ENCODE measurements at places on chromosomes 4 and X.

DNA sequence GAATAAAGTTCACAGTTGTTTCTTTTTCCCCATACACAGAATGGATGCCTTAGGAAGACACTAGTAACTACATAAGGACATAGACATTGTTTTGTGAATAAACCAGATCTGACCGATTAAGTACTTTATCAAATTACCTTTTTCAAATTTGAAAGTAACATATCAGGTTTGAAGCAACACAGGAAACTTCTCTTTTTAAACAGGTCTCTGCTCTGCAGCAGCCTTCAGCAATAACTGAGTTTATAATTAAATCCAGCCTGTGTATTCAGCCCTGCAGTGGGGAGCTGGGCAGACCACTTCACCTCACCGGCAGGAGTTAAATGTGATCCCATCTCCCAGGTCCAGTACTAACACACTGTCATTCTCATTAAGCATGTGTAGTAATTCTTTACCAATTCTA, 68.3 kb upstream of the ATOH1 start:
- no peak overlapping the region for H3K27ac ChIP-seq
- H3K36me3 ChIP-seq, result no peaks in the 10 kb centered on the region
- no peaks in the 10 kb centered on the region for H3K27me3 ChIP-seq
- no peaks in the 10 kb centered on the region for H3K4me1 ChIP-seq
- DNase-seq, result no peak

GRCh38 chrX:57596109-57596508, 4.3 kb downstream of the ZXDB start:
- H3K4me1 ChIP-seq, result peaks cover 40% of the 10 kb centered on the region
- peaks cover 13% of the 10 kb centered on the region for H3K36me3 ChIP-seq
- no peaks in the 10 kb centered on the region for H3K27me3 ChIP-seq
- H3K4me3 ChIP-seq, result peak overlapping the region; percentile 65

- no peaks in the 10 kb centered on the region for H3K27me3 ChIP-seq
- no peaks in the 10 kb centered on the region for H3K4me1 ChIP-seq
- H3K36me3 ChIP-seq, result no peaks in the 10 kb centered on the region
- H3K27ac ChIP-seq, result no peak overlapping the region
- DNase-seq, result no peak
- no peak overlapping the region for H3K4me3 ChIP-seq
These were observed 89.9 kb downstream of the PLS3 start for GRCh38 chrX:115650916-115651315.

- H3K27me3 ChIP-seq, result no peaks in the 10 kb centered on the region
- peaks cover 57% of the 10 kb centered on the region for H3K4me1 ChIP-seq
- peak overlapping the region; percentile 47 for H3K27ac ChIP-seq
- peaks cover 17% of the 10 kb centered on the region for H3K36me3 ChIP-seq
- DNase-seq, result no peak
These were observed 11.5 kb downstream of the RAB9A start for GRCh38 chrX:13700380-13700779.

DNA sequence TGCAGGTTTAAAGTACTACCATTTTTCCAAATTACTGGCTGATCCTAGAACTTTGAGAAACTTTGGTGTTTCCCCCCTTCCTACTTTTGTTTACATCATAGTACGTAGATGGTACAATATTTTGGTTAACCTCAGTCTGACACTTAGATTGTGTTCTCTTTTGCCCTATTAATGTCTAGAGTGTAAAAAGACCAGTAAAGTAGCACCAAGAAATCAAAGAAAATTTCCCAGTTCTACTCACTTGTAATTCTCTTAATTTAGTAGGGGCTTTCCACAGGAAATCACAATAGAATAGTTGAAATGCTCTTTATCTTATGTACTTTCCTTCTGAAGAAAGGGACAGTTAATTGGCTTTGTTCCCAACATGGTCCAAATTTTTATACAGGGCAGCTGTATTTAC, 51.6 kb downstream of the NFKB1 start:
- H3K4me1 ChIP-seq, result peaks cover 37% of the 10 kb centered on the region
- H3K27me3 ChIP-seq, result no peaks in the 10 kb centered on the region
- DNase-seq, result no peak
- peak overlapping the region; percentile 89 for H3K27ac ChIP-seq
- peaks cover 18% of the 10 kb centered on the region for H3K36me3 ChIP-seq

- DNase-seq, result no peak
- H3K4me3 ChIP-seq, result no peak overlapping the region
- H3K27me3 ChIP-seq, result no peaks in the 10 kb centered on the region
- no peaks in the 10 kb centered on the region for H3K4me1 ChIP-seq
- peaks cover 2% of the 10 kb centered on the region for H3K36me3 ChIP-seq
- H3K27ac ChIP-seq, result no peak overlapping the region
These were observed 43.1 kb upstream of the TMPRSS11E start for GRCh38 chr4:68404153-68404552.

GRCh38 chr4:85725721-85726170, 250.8 kb downstream of the ARHGAP24 start:
- H3K36me3 ChIP-seq, result no peaks in the 10 kb centered on the region
- no peaks in the 10 kb centered on the region for H3K4me1 ChIP-seq
- H3K4me3 ChIP-seq, result no peak overlapping the region
- no peak for DNase-seq

DNA sequence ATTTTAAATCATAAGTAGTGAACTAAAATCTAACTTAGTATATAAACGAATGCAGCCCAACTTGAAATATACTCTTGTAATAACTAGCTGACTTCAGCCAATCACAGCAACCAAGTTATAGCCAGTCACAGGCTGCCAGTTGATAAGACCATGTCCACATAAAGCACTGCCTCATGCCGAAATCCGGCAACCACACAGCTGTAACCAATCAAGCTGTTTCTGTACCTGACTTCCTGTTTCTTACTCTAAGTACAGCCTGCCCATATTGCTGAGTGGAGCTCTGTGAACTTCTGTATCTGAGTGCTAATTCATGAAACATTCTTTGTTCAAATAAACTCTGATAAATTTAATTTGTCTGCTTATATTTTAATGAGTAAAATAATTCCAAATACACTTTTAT, 805.3 kb upstream of the EPHA5 start:
- H3K36me3 ChIP-seq, result no peaks in the 10 kb centered on the region
- no peaks in the 10 kb centered on the region for H3K27me3 ChIP-seq
- no peaks in the 10 kb centered on the region for H3K4me1 ChIP-seq
- no peak overlapping the region for H3K4me3 ChIP-seq

DNA sequence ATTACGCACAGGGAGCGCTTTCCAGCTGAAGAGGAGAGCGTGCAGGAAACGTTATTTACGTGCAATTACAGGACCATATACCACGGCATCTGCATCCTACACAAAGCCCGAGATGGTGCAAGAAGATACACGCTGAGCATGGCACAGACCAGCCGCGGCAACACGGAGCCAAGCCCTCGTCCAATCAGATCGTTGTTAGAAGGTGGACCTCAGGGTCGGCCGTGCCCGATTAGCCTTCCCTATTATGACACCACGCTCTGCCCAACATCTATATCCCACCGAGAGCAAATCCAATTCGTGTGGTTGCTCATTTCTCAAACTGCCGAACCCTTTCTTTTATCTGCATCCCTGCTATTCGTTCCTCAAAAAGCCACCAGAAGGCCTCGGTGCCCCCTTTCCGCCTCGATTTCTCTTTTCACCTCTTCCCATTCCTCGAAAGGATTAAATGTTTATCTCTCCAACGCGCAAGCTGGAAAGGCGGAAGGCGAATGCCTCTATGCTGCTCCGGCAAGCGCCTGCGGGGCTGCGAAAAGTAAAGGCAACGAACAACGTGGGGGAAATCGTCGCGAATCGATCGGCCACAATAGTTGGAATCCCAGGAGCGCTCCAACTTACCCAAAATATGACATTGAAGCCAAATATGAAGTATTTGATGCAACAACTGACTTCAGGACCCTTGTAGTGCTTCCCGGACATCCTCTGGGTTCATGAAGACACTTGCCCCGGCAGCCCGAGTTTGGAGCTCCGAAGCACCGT, 702 bp downstream of the TSPAN5 start:
- peaks cover 6% of the 10 kb centered on the region for H3K36me3 ChIP-seq
- H3K27ac ChIP-seq, result peak overlapping the region; percentile 65
- peak overlapping the region; percentile 91 for H3K4me3 ChIP-seq
- DNase-seq, result peak; percentile 16
- no peaks in the 10 kb centered on the region for H3K27me3 ChIP-seq

DNA sequence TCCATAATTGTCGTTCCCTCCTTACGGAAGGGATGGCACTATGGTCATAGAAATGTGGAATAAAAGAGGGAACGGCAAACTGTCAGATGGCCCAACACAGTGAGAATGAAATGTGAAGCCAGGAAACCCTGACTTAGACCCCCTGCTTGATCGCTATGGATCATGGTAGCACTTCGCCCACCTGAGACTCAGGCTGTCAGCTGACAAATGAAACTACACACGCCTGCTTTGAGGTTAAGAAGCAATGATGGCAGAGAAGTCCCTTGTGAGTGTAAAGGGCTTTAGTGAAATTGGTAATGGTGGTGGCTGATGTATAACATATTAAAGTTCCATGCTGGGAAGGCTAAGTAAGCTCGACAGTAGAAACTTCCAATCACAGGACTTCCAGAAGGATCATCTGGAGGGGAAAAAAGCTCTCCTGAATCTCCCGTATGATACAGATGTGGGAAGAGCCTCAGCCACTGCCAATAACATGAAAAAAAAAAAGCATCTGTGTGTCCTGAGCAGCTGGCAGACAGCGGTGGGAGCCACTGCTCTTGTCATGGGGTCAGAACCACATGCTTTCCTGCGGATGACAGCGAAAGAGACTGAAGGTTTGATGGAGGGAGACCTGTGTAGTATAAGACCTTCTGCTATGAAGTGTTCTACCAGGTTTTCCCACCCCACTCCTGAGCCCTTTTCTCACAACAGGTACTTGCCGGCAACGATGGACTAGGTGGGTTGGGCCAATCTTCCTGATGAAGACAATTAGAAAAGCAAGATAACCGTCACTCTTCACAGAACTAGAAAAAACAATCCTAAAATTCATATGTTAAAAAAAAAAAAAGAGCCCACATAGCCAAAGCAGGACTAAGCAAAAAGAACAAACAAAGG, 107.6 kb downstream of the AFAP1 start:
- peaks cover 8% of the 10 kb centered on the region for H3K36me3 ChIP-seq
- H3K27ac ChIP-seq, result peak overlapping the region; percentile 99
- no peak for DNase-seq
- H3K27me3 ChIP-seq, result no peaks in the 10 kb centered on the region
- H3K4me1 ChIP-seq, result peaks cover 62% of the 10 kb centered on the region

DNA sequence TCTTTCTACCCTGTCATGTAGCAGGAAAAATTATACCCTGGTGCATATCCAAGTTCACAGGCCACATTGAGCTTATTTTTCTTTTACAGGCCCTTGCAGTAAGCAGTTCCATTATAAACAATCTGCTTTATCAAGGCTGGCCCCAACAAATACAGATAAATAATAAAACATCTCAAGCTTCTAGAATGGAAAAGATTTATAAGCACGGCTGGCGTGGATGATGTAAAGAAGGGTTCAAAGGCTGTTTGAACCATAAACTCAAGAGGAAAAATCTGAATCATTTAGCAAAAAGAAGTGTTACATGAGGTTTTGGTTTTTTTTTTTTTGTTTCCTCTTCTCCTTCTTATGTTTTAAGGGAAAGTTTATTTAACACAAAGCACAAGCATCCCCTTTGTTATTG, 109.7 kb downstream of the UNC5C start:
- H3K27me3 ChIP-seq, result no peaks in the 10 kb centered on the region
- no peak overlapping the region for H3K4me3 ChIP-seq
- DNase-seq, result no peak
- H3K36me3 ChIP-seq, result no peaks in the 10 kb centered on the region

- no peak for DNase-seq
- no peak overlapping the region for H3K27ac ChIP-seq
- H3K4me1 ChIP-seq, result no peaks in the 10 kb centered on the region
- H3K27me3 ChIP-seq, result no peaks in the 10 kb centered on the region
These were observed 1251.6 kb upstream of the AGA start for GRCh38 chr4:178693816-178694215.

- H3K4me1 ChIP-seq, result no peaks in the 10 kb centered on the region
- H3K4me3 ChIP-seq, result no peak overlapping the region
- no peaks in the 10 kb centered on the region for H3K36me3 ChIP-seq
- no peak for DNase-seq
- H3K27me3 ChIP-seq, result no peaks in the 10 kb centered on the region
These were observed 47.9 kb upstream of the RGN start for GRCh38 chrX:47030339-47030738.

DNA sequence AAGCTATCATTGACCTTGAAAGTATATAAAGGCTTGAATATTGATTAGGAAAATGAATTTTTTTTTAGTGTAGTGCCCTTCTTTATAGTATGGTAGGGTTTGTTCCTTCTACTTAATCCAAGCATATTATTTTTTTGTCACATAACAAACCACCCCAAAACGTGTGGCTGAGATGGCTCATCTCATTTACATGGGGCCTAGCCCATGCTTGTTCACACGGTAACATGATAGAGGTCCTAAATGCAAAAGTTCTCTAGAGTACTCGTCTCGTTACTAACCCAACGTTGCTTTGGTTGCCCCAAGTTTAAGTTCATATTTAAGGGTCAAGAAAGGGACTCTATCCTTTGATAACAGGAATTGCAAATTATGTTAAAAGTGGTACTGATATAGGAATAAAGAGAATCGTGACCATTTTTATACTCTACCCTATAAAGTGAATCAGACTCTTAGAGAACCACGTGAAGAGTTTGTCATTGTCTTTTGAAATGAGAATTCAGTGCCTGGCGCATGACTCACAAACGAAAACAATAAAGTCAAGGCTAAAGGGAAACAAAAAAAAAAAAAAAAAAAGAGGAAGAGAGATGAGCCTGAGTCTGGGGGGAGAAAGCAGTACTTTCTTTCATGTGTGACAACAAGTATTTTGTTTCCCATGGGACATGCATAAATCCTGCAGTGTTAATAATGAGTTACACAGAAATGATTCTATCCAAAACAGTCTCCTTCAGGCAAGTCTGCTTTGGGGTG, 402.8 kb upstream of the NWD2 start:
- DNase-seq, result no peak
- H3K27me3 ChIP-seq, result no peaks in the 10 kb centered on the region

GRCh38 chr4:136651278-136651667, 881.0 kb downstream of the PCDH18 start:
- H3K4me1 ChIP-seq, result peaks cover 23% of the 10 kb centered on the region
- no peaks in the 10 kb centered on the region for H3K27me3 ChIP-seq
- peak overlapping the region; percentile 50 for H3K27ac ChIP-seq
- no peak for DNase-seq

GRCh38 chr4:8586671-8587468, 5.7 kb upstream of the CPZ start:
- no peaks in the 10 kb centered on the region for H3K4me1 ChIP-seq
- peaks cover 2% of the 10 kb centered on the region for H3K36me3 ChIP-seq
- no peak overlapping the region for H3K4me3 ChIP-seq
- no peak for DNase-seq

GRCh38 chr4:74499986-74500781, 55.2 kb downstream of the AREG start:
- H3K4me1 ChIP-seq, result no peaks in the 10 kb centered on the region
- H3K4me3 ChIP-seq, result no peak overlapping the region
- H3K36me3 ChIP-seq, result no peaks in the 10 kb centered on the region
- H3K27ac ChIP-seq, result no peak overlapping the region
- peaks cover 49% of the 10 kb centered on the region for H3K27me3 ChIP-seq
- DNase-seq, result no peak
